Hematopoietic multipotent progenitor cell treated with erythropoietin and hydrocortisone succinate and interleukin-3 and kit ligand, for 17 days (in vitro differentiated cells): ENCODE measurements at places on chromosomes 1 and 21.

DNA sequence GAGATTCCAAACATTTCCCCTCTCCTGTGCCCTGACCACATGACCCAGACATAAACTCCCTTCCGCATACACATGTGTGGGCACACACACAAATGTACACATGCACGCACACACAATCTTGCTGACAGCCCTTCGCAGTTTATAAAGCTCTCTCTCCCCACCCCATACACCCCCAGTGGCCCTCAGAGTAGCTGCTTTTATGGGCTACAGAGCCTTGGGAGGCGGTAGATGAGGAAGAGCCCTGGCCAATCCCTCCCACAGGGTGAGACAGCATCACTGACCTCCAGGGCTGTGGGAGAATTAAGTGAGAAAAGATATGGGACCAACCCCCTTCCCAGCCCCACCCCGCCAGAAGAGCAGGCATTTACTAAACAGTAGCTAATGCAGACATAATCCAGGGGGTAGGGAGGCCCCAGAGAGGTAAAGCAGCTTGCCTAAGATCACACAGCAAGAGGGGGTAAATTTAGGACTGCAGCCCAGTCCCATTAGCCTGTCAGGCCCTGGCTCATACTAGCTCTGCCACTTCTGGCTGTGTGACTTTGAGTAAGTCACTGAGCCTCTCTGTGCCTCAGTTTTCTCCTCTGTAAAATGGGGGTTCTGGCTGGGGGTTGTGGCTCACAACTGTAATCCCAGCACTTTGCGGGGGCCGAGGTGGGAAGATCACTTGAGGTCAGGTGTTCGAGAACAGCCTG lies 5.1 kb downstream of the SDC3 start:
- DNase-seq, result no peak

- DNase-seq, result no peak
Observed at GRCh38 chr1:36693161-36693525, 210.4 kb upstream of the CSF3R start.

DNA sequence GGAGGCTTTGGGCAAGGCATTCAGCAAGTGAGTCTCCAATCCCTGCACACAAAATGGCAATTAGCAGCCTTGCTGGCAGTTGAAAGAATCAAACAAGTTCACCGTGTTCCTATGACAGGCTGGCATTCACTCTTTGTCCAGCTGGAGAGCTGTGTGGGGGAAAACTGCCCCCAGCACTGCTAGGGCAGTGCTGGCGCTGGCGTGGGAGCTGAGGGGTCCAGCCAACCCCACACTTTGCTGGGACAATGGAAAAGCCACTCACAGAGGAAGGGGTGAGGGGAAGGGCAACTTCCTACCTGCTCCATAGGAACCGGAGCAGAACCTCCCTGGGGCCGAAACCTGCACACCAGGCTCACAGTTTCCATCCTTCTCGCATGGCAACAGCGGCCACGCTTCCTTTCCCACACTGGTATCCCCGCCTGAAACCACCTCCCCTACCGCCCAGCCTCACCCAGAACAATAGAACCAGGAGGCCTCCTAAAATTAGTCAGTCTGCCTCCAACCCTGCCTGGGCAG lies 26.7 kb upstream of the KCNN3 start:
- no peak for DNase-seq

DNA sequence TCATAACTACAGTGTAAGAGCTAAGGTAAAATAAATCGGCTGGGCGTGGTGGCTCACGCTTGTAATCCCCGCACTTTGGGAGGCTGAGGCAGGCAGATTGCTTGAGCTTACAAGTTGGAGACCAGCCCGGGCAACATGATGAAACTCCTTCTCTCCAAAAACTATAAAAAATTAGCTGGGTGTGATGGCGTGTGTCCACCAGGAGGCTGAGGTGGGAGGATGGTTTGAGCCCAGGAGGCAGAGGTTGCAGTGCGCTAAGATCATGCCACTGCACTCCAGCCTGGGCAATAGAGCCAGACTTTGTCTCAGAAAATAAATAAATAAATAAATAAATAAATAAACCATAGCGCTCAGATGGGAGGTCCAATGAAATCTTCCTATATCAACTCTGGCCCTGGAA lies 16.7 kb upstream of the FAM110D start:
- no peak for DNase-seq

- no peak for DNase-seq
Observed at GRCh38 chr1:63911049-63911448, 137.2 kb downstream of the ROR1 start.

- DNase-seq, result no peak
Observed at GRCh38 chr1:98315309-98315708, 346.2 kb upstream of the SNX7 start.

DNA sequence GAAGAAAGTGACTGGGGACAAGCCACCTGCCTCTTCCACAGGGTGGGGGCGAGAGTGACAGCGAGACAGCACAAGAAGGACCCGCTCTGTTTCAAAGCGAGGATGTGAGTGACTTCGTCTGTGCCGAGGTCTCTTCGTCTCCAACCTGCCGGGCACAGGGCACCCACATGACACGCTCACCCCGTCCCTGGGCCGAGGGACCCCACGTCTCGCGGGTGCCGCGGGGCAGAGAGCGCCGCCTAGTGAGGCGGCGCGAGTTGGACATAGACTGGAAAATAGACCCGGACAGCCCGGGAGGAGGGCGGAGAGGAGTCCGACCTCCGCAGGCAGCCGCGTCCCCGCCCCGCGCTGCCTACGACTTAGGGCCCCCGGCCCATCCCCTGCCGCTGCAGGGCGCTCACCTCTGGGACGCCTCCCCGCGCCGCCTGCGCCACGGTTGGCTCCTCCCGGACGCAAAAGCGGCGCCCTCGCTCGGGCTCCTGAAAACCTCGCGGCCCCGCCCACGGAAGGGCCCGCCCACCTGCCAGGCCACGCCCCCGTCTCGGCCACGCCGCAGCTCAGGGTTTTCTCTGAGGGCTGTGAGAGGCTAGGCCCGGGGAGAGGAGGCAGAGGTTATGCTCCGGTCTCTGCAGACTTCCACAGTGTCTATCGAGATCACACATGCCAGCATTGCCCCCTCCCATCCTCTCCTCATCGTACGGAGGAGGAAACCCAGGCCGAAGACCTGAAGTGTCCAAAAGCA lies at the start of gene TLR5:
TSS of gene TLR5 (minus strand) at position 454 of the 742 bp plus-strand sequence. CDS start 30,217 bp downstream, outside the sequence.
- DNase-seq, result peak; percentile 67

- DNase-seq, result no peak
Observed at GRCh38 chr21:30268608-30269197, 14.0 kb downstream of the KRTAP24-1 start.

- no peak for DNase-seq
Observed at GRCh38 chr1:11784256-11784992, 21.3 kb downstream of the MTHFR start.

GRCh38 chr1:198499588-198499987 lies 40.9 kb downstream of the ATP6V1G3 start:
- no peak for DNase-seq

DNA sequence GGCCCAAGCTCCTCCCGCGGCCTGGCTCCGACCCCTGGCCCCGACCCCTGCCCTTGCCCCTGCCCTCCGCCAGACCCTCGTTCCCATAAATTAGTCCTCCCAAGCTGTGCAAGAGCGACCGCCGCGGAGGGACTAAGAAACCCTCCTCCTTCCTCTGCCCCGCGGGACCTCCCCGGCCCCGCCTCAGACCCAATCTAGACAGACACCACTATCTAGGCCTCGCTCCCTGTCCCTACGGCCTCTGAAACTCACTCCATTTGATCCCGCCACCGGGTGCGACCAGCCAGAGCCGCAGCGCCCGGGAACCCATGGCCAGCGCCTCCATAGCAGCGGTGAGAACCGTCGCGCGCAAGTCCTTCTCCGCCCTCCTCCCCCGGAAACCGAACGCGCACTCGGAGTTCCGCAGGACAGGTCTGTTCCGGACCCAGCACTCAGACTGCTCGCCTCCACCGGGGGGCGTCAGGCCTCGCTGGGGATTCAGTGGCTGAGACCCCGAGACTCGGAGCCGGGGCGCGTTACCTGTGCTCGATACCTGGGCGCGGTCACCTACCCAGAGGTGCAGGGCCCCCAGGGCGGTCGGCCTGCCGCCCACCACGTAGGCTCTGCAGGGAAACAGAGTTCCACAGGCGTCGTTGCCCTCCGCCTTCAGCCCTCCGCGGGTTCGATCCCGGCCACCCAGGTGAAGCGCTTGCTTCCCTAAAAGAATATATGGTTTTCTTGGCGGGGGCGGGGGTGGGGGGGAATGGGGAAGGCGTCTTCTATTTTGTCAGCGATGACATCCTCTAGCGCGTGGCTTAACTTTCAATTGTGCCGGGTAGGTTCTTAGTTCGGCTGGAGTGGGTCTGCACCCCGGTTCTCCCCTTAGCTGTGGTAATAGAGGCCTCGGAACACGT lies at the start of gene MRPL39:
TSS of gene MRPL39 (minus strand) at position 331 of the 893 bp plus-strand sequence. CDS start at position 325, 6 bp downstream.
- DNase-seq, result peak; percentile 70

DNA sequence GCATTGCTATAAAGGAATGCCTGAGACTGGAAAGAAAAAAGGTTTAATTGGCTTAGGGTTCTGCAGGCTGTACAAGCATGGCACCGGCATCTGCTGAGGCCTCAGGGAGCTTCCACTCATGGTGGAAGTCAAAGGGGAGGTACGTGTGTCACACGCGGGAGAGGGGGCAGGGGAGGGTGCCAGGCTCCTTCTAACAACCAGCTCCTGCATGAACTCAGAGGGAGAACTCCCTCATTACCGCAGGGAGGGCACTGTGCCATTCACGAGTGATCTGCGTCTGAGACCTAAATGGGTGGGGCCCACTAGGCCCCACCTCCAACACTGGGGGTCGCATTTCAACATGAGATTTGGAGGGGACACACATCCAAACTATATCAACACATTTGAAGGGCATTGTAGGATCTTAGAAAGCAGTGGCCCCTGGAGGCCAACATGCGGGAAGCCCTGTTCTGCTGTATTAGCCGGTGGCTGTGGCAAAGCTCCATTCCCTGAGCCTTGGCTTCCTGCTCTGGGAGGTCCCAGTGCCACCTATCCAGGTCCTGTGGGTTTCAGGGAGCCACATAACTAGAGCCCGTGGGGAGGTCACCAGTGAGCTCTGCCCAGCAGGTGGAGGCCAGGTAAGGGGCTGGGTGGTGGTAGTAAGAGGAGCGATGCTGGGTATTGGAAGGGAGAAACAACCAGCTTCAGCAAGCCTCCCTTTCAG lies 10.0 kb downstream of the WNT3A start:
- no peak for DNase-seq

DNA sequence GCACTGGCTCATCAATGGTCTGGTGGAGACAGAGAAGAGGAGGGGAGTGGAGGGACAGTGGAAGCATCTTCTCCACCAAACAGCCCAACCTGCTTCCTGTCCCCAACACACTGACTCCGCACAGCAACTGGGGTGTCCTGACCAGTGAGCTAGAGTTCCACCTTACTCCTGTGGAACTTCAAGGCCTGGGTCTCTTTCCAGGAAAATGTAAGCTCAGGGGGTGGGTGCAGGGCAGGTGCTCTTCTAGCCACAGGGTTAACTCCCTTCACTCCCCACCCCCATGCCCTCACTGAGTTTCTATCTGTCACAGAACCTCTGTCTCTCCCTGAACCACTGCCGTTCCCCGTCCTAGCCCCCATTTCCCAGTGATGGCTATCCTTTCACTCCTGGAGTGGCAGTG lies 876 bp downstream of the MOB3C start:
- DNase-seq, result peak; percentile 44
